ENCODE measurements at places on chromosomes 11 and 22.

DNA sequence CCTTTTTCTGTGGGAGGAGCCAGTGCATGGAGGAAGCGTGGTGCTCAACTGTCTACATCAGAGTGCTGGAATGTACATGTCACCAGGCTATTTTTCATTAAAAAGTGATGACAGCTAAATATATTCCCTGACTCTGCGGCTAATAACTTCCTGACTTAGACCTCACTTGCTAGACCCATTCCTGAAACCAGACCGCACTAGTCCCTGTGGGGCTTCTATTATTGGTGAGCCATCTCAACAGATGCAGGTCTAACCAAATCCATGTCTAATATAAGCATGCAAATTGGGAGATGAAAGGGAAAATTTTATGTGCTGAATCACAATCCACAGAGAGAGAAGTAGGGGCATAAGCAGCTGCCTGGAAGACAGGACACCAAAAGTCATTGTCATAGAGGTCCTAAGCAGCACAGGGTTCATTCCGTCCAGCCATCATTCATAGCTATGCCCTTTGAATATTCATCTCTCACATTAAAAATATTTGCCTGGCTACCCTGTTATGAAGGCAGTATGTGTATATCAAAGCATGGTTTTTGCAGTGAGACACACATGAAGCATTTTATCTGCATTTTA is 110.9 kb upstream of the BLID start:
- no peak for DNase-seq

DNA sequence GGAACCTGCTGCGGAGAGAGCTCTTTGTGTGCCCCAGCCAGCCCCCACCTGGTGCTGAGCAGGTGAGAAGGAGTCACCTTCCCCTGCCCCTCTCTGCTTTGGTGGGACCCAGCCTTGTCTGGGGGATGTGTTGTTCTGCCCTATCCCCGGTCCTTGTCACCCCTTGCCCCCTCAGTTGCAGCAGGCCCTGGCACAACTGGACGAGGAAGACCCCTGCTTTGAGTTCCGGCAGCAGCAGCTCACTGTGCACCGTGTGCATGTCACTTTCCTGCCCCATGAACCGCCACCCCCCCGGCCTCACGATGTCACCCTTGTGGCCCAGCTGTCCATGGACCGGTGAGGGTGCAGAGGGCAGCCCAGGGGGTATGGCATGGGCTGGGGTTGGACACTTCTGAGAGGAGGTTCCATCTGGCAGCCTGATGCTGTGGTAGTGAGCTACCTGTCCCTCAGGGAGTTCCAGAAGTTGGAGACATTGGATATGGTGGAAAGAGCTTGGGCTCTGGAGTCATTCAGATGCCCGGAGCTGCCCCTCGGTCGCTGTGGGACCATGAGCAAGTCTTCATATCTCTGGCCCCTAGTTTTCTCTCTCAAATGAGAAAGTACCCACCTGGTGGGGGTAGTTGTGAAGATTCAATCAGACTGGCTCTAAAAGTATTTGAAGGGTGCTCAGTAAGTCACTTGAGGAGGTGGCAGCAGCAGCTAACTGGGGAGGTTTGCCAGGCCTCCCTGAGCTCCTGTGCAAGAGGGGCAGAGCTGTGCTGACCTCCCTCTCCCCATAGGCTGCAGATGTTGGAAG is 4.3 kb downstream of the LARGE2 start:
- no peak for DNase-seq

DNA sequence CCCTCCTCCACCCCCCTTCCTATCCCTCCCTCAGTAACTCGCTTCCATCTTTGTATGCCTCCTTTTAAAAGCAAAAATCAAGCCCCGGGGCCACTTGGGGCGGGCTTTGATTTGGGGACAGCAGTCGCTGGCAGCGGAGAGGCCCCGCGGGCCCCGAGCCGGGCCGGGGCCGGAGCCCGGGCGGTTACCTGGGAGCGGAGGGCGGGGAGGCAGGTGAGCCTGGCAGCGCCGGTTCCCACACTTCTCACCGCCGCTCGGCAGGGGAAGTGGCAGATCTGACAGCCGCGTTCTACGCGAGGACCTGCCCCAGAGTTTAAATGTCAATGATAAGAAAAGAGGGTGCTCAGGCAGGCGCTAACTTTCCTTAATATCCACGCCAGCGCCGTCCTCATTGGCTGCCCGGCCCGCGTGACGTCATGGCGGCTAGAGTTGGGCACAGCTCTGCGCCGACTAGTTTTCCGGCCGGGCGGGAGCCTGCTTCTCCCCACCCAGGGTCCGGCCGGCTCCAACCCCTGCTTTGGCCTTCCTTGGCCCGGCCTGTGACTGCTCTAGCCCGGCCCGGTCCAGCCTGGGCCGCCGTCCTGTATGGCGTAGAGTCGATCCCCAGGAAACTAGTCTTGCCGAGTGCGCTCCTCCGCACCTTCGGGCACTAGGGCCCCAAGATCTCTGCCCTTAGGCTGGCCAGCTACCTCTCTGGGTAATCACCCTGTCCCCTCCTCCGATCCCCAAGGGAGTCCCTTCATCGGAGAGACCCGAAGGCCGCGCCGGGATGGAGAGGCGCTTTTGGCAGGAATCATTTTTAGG is 6.7 kb upstream of the PAX6 start:
- no peak for DNase-seq

- no peak for DNase-seq
Measured at GRCh38 chr11:119789766-119790407, 60.9 kb upstream of the NECTIN1 start.

- no peak for DNase-seq
Measured at GRCh38 chr11:36278531-36279282, 10.5 kb downstream of the COMMD9 start.

DNA sequence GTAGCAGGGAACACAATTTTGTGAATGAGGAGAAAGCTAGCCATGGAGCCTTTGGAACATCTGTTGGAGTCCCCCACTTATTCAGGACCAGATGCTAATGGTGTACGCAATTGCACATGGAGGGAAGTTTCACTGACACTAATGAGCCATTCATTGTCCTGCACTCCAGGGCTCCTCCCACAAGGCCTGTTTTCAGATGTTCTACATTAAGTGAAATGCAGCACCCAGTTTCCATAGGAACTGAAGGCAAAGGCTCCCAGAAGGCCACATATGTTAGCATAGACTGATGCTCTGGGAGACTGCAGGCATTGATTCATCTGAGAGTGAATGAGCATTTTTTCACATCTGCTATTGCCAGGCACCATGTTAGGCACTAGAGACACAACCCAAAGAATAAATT is 399.5 kb downstream of the ETS1 start:
- no peak for DNase-seq

DNA sequence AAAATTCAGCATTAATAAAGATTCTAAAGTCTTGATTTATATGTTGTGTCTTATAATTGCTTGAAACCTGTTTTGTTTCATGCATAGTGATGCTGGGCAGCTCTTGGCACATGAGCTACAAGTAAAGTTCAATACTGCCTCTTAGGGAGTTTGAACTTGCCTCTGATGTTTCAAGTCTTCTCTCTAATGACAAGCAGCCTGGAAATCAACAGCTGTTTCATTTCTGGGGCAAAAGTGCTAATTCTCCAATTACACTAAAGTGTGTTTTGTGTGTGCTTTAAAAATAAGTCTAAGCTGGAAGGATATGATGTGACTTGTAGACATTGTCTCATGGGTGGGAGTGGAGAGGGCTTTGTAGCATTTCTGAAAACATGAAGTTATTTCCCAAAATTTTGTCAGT is 23.7 kb upstream of the SESN3 start:
- no peak for DNase-seq

- DNase-seq = no peak
Measured at GRCh38 chr22:44855855-44856254, 103.5 kb downstream of the ARHGAP8 start.

DNA sequence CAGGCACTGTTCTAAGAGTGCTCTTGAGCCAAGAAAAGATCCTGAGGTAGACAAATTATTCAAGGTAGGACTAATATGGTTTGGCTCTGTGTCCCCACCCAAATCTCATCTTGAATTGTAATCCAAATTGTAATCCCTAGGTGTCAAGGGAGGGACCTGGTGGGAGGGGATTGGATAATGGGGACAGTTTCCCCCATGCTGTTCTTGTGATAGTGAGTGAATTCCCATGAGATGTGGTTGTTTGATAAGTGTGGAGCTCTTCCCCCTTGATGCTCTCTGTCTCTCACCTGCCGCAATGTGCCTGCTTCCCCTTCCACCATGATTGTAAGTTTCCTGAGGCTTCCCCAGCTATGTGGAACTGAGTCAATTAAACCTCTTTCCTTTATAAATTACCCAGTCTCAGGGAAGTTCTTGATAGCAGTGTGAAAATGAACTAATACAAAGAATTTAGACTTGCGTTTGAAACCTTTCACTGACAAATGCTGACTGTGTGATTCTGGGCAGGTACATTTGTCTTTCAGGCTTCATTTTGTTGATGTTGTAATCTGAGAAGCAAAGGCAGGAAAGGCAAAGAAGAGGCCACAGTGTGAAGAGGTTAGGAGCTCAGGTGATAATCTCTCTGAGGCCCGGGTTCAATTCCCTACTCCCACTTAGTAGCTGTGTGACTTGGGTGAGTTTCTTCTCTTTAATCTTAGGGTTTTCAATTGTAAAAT is 115.8 kb upstream of the PAX6 start:
- no peak for DNase-seq

DNA sequence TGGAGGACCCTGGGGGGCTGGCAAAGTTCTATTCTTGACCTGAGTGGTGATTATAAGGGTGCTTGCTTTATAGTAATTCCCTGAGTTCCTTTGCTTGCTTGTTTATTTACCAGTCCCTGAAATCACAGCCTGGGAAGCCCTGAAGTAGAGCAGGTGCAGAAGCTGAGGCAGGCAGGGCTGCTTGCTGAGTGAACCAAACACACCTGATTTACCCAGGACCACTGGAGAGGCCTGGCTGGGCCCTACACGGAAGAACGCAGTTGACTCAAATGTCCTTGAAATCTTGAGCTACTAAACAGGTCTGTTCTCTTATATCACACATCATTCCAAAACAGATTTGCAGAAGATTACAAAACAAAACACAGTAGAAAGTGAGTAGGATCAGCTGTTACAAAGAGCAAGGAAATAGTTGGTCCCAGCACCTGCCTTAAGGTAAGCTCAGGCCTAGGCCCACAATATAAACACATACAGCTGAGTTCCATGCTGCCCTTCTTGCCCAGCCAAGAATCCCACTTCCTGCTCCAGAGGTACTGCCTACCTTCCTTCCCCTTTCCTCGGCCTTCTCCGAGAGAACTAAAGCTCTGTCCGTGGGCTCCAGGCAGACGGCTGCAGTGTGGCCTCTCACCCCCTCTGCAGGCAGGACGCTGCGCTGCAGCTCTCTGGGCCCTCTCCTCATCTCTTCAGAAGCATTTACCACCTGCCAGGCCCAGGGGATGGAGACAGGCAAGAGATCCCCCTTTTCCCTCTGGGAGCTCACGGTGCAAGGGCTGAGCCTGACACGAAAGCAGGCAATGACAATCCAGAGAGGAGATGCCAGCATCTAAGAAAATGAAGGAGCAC is 46.1 kb upstream of the SCUBE2 start:
- DNase-seq = peak; percentile 45

DNA sequence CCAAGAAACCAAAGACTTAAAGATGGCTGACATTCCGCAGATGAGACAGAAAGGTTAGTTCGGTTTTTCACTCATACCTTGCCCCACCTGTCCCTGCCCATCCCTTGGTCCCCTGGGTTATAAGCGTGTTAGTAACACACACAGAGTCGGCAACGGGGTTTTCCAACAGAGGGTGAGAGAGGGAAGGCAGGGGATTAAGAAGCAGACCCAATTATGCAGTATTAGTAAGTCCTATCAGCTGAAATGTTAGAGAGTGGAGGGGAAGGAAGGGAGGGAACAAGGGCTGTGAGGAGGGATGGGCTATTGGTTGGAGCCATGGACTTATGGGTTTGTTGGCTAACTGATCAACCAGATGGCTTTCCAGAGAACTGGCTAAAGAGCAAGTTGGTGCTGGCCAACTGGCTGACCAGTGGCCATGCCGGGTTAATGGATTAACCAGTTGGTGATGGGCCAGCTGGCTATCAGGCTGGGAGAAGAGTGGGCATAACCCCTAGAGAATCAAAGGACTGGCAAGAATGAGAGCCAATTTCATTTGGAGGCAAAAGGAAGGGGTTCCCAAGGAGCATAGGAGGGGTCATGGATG is 45.5 kb downstream of the NRXN2 start:
- no peak for DNase-seq

DNA sequence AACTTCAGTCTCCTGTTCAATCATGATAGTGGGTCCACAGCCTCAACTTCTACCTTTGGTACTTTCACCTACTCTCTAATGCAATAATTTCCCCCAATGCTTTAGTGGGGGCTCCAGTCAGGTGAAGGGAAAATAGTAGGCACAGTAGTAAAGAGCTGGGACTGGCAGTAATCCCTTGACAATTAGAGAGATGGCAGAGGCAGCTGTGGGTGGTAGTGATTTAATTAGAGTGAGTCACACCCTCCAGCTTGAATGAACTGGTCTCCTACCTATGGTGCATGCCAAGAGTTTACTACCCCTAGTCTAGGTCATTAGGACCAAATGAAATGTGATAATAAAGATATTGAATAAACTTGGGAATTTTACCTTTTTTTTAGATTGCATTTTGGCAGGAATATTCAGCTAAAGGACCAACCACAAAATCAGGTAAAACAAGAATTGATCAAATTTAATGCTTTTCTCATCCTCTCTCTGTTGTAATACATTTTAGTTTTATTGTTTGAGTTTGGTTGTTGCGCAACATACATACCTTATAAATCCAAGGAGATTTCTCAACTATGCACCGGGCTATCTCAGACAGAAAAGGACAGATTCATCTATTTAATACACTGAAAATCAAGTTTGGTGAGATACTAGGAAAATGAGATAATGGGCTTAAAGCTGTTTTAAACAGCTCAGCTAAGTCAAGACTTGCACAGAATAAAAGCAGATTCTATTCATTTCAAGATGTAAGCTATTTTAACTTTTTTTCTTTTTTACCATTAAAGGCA is 9.0 kb downstream of the PRRG4 start:
- no peak for DNase-seq

DNA sequence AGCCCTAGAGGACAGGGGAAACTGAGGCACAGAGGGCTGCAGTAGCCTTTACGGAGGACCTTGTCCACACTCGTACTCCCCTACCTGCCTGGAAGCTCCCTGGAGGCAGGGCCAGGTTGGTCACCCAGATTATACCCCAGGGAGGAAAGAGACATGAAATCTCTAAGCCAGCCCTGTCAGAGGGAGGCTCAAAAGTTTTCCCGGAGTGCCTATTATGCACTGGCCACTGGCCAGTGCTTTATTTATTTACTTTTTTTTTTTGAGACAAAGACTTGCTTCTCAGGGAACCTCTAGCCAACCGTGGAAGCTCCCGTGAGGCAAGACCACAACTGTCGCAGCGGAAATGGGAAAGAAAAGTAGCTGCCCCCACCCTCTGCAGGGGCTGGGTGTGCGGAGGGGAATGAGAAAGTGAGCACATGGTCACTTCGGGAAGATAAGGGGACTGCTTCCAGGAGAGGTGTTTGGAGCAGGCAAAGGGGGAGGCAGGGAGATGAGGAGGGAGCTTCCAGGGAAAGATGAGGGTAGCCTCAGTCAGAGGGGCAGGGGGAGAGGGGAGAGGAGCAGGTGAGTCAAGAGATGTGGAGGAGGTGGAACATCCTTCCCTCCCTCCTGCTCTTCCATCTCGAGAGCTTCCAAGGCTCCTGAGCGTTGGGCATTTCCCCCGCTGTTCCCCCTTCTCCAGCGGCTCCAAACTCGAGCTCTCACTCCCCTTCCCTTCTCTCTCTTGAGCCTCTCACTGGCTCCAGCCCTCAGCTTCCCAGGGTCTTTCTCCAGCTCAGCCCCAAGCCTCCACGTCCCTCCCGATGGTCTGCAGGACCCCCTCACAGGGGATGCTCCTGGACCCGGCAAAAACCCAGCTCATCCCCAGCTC is 4.3 kb downstream of the IL2RB start:
- no peak for DNase-seq
